ENCODE measurements at places on chromosomes 11 and 22.

DNA sequence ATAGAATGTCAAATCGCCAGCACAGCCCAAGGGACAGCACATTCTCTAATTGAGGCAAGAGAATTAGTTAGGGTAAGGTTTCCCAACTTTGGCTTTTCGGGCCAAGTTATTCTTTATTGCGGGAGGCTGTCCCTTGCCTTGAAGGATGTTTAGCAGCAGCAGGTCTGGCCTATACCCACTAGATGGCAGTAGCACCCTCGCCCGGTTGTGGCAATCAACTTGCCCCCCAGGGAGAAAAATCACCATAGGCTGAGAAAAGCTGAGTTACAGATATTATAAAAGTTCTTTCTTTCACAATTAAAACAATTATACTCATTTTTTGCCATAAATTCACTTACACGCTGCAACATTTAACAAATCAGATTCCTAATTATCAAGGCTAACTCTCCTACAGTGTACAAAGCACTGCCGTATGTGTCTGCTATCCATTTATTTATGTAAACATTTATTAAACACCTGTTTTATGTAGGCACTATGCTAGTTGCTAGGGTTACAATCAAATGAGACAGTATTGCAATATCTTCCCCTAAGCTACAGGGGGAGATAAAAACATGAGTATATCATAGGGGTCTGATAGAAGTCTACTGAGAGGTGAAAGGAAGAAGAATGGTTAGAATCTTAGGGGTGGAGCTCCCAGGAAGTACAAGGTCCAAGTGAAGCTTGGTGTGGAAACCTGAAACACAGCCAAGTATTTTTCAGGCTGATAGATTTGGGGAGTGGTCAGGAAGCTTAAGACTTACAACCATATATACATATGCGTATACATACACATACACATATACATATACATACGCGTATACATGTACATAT, 452.3 kb downstream of the RAB38 start:
- DNase-seq, result no peak

- no peak for DNase-seq
Measured at GRCh38 chr11:3197044-3197695, 21.4 kb downstream of the MRGPRG start.

GRCh38 chr11:12731841-12732336, 57.7 kb downstream of the TEAD1 start:
- no peak for DNase-seq

GRCh38 chr11:132062541-132062940, 692.1 kb downstream of the NTM start:
- no peak for DNase-seq

DNA sequence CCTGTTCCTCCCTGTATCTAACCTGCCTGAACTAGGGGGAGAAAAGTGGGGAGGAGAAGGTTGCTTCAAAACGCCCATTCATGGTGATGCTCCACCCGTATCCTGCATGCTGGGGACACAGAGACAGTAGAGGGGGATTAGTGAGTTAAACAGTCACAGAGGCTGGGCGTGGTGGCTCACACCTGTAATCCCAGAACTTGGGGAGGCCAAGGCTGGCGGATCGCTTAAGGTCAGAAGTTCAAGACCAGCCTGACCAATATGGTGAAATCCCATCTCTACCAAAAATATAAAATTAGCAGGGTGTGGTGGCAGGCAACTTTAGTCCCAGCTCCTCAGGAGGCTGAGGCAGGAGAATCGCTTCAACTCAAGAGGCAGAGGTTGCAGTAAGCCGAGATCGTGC, 1.8 kb upstream of the DENND5A start:
- no peak for DNase-seq

DNA sequence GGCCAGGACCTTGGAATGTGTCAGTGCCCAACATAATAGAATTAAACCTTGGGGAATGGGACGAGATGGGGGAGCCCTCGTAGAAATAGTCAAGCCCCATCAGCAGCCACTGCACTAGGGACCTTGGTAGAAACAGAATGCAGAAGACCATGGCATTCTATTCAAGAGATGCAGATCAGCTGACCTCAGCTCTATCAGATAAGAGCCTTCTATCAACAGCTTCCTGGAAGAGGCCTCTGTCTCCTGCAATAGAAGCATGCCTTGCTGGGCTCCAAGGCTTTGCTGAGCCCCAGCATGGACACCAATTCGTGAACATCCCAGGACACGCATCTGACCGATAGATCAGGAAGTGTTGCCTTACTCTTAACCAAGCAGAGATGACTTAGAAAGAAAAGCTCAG, 27.5 kb upstream of the FLI1 start:
- DNase-seq, result no peak

DNA sequence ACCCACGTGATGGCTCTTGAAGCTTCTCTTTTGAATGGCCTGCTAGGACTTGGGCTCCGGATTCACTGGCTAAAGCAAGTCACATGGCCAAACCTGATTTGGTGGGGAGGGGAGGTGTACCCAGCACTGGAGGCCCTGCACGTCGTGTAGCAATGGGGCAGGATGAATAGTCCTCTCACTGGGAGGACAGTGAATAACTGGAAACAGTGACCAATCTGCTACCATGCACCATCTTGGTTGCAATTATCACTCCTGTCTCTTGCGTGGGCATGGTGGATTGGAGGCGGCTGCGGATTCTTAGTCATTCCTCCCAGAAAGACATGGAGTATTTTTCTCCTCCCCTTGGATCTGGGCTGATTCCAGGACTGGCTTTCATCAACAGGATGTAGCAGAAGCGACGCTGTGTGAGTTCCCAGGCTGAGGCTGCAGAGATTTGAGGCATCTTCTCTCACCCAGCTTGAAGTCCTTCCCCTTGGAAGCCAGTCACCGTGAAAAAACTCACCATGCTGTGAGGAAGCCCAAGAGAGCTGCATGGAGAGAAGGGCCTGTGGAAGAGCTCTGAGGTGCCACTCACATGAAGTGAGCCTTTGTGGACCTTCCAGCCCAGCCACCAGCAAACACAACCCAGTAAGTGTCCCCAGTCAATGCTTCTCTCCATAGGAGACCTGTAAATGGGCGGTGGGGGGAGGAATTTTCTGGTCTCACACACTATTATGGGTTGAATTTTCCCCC, 70.4 kb downstream of the IGLL1 start:
- DNase-seq, result no peak

DNA sequence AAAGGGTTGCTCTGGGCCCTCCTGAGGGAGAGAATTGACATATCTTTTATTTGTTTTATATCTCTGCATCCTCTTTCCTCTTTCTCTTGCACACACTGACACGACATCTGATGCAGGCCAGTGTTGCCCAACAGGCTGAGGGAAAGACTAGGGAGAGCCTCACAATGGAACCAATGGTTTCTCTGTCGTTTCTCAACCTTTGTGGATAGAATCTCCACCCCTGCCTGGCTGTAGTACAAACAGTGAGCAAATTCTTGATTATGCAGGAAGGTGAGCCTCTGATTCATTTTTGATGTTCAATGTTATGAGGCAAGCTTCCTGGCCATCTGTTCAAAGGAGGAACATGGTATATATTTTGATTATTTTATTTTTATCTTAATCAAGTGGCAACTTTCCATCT, 49.8 kb upstream of the PLET1 start:
- no peak for DNase-seq

GRCh38 chr11:72413914-72414628, 20.3 kb downstream of the CLPB start:
- peak; percentile 42 for DNase-seq

DNA sequence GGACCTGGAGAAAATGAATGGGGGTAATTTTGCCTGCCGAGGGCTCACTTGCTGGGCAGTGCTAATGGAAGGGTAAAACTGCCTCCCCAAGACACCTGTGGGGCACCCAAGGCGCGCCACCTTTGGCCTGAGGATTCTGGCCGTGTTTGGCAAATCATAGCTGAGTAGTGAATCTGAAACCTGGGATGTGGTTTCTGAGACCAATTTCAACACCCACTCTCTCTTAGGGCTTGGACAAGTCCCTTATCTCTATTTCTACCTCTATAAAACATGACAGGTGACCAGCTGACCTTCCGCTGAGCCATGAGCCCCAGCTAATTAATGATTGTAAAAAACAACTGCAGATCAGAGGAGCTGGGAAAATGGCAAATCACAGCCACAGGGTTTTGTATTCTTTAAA, 1.5 kb upstream of the PACSIN3 start:
- DNase-seq, result no peak

GRCh38 chr11:12723421-12724300, 49.4 kb downstream of the TEAD1 start:
- no peak for DNase-seq

- no peak for DNase-seq
Measured at GRCh38 chr11:70625582-70626518, 227.5 kb downstream of the CTTN start.

- no peak for DNase-seq
Measured at GRCh38 chr11:94132152-94132558, 3.5 kb downstream of the PANX1 start.

- no peak for DNase-seq
Measured at GRCh38 chr22:49929211-49929979, 11.0 kb downstream of the CRELD2 start.

GRCh38 chr11:118878163-118878563, 5.5 kb upstream of the CXCR5 start:
- DNase-seq, result no peak

DNA sequence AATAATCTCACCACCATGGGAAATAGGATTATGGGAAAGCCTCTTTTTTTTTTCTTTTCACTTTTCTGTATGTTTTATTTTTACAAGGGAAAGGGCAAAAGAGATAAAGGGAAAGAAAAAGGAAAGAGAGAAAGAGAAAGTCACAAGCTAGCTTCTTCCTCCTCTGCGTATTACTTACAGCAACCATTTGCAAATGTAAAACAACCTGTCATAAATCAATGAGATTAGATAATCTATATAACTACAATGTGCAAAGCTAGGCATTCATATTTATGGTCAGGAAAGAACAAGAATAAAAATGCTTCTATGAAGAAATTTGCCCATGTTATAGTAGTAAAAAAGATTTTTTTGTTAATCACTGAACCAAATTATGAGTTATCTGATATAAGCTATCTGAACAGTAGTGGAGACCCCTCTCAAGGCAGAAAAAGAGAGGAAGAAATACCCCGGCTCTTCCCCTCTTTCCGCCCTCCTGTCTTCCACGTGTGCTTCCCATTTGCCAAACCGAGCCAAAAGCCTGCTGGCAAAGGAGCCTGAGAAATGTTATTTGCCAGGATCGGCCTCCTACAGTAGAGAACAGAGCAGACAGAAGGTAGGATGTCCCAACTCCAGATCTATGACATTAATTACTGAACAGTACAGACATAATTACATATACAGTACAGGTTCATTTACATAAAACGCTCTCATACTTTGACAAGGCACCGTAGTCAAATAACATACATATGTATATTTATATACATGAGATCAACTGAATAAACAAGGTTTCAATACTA, 50.2 kb downstream of the ARHGAP32 start:
- DNase-seq, result no peak

GRCh38 chr11:1760351-1761109, 3.2 kb downstream of the CTSD start:
- DNase-seq, result no peak

DNA sequence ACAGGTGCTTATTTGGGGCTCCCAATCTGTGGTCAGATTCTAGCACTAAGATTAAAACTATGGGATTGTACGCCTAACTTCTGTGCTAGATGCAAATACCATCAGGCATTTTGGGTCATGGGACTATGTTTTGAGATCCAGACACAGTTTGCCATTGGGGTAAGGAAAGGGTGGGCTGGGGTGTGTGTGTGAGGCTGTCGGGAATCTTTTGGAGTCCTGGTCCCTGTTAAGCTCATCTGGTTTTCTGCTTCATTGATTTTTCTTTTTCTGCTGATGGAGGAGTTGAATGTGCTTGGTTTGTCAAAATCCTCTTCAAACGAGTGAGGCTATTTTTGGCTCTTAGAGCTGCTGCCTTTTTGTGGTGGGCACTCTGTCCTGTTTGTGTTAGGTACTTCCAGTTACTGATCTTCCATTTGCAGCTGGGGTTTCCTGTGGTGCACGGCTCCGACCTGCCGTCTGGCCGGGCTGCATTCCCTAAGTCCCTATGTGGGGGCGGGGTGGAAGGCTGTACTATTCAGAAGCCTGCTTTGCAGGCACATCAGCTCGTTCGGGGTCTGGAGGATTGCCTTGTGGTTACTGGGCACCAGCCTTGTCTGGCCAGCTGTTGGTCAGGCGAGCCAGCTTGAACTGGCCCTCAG, 2.9 kb downstream of the BCR start:
- DNase-seq, result no peak

DNA sequence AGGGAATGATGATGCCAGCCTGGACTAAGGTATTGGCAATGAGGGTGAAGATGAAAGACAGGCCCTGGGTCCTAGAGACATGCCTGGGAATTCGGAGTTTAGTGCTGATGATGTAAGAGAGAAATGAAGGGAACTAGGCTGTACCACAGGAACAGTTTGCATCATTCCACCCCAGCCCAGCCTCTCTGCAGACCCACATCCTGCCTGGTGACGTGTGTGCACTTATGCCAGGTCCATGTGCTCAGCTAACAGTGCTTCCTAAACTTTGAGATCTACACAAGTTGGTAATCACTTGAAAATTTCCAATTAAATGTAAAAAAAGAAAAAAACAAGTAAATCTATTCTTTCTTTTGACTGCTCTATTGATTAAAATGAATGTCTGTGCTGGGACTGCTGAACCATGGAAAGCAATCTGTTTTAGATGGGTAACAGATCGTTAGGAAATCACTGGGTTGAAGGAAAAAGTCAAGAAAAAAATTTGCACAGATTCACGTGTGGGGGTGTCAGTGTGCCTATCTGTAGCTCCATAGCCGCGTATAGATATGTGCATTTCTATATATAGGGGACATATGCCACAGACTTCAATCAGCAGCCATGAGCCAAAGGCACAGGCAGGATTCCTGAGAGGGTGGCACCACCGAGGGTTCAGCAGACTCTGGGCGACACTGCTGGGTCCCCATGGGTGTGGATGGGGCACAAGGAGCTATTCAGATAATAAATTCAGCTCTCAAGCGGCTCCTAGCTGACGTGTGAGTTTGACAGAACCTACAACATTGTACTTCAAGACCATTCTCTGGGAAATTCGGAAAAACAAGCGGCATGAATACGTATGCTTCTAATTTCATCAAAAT, 131.1 kb upstream of the OPCML start:
- DNase-seq, result no peak

- DNase-seq, result no peak
Measured at GRCh38 chr11:62489204-62489603, 57.4 kb downstream of the AHNAK start.

DNA sequence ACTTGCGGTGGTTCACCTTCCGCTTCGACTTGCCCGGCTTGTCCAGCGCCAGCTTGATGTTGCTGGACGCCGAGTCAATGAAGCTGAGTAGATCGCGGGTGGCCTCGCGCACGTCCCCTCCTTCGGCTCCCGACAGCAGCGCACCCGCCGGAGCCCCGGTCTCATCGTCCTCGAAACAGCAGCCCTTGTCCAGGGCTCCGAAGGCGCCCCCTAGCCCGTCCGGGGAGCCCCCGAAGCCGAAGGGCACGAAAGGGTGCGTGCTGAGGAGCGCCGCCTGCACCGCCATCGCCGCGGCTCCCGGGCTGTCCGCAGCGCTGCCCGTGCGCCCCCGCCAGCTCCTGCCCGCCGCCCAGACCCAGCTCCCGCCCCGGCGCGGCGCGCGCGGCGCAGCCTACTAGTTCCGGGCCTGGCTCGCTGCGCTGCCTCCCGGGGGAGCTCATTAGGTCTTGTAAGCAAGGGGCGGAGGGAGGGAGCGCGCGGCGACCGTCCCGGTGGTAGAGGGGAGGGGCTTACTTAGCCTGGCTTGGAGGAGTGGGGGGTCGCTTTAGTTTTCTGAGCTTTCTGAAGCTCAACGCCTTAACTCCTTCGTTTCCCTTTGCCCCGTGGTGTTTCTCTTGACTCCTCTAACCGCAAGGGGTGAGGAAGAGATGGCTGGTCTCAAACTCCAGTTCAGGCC, at the start of gene FAM181B:
TSS of gene FAM181B (minus strand) at position 421 of the 676 bp plus-strand sequence. CDS start at position 286, 135 bp downstream.
- no peak for DNase-seq
